NCI-H1092 treated with DMSO at 0.1 percent for 48 hours (cell line): ENCODE measurements at places on chromosomes 3 and 15.
A peak's percentile ranks its signal among the peaks of the same experiment; 100 is the strongest.

DNA sequence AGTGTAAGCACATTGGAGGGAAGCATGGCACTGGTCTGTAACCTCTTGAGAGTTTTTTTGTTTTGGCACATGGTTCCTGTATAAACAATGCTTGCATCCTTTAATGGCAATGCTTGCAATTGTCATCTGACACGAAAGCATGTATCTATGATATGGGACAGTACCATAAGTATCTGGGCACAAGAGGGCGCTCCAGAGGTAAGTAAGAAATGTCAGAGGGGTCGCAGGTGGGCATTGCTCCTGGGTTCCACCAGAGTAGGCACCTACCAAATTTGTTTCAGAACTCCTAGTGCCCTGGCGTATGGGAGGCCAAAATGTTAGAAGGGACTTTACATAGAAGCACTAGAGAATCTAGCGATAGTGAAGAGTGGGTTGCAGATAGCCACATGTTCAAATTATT is 58.7 kb upstream of the BCHE start:
- DNase-seq, result no peak

DNA sequence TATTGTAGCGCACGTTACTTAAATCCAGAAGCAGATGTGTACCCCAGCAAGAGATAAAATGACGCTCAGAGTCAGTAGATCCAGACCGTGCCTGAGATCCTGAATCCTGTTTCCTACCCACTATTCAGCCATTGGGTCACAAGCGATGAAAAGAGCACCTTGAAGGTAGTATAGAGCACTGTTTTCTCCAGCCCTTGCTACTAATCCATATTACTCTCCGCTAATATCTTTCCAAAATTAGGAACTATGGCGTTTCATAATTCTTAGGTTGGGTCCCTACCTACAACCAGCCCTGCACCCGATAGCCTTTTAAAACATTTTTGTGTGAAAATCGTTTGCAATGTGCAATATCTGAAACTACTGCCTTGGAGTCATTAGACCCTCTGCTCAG is 596 bp downstream of the BTD start:
- no peak for DNase-seq

DNA sequence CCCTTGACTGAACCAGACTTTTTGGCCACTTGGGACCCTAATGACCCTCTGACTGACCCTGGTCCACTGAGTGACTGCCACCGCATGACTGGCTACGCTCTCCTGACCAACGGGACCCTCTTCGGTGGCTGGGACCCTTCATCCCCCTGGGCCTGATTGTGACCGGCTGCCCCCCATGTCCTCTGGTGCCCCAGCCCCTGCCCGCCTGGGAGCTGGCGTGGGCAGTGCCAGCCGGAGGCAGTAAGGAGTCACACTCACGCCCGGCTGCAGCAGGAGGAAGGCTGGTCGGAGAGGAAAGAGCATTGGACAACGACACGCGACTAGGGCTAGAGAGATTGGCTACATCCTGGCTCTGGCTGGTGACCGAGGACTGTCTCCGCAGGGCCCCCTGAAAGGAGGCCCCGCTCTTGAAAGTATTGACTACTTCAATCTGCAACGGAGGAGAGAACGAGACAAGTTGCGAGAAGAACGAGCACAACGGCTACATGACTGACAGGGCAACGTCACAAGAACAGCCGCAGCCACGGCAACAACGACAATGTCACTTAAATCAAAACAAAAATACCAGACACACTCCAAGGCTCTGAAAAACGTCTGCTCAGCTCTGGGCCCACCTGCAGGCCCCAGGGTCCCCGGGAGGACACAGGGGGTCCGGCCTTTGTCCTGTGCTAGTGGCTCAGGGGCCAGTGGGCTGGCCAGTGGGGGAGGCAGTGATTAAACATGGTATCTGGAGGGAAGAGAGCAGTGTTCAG is 15.1 kb upstream of the SEC13 start:
- no peak for DNase-seq

DNA sequence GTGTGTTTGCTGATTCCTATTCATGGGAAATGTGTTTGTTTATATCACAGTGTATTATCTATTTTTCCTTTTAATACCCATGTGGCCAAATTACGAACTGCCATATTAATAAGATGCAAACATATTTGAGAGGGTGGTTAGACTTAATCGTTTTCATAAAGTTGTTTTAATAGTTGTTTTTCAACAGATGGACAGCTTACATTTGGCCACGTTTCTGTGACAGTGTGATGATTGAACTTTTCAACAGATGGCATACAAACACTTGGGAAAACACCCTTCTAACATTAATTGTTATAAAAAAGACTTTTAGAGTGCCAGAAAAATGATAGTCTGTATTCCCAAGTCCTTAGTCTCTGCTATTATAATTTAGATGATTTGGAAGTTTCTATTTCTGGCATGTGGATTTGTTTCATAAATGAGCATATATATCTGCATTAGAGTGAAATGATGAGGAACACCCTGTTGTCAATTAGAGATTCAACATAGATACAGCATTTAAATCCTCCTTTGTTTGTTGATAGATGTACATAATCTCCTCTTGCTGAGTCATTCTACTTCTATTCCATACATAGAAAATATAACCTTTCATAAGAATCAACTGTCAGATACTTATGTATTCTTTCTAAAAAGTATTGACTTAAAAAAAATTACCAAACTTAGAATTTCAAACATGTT is 13.1 kb downstream of the PLAAT1 start:
- DNase-seq, result no peak

- no peak for DNase-seq
These were observed 15.6 kb downstream of the CHST2 start for GRCh38 chr3:143135150-143135549.

DNA sequence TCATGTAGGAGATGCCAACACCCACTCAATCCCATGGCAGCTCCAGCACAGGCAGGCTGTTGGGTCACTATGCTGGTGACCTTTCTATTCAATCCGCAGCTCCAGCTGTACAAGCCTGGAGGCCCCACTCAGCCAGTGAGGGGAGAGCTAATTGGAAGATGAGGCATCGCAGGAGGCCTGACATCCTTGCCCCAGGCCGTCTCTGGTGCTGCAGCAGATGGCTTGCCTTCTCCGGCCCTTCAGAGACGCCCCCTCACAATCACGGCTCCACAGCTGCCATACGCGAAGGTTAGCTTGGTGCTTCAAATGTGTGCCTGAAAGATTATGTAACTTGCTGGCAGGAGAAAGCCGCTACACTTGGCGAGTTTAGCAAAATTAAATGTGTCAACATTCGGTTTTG is 104.2 kb upstream of the CLSTN2 start:
- no peak for DNase-seq

DNA sequence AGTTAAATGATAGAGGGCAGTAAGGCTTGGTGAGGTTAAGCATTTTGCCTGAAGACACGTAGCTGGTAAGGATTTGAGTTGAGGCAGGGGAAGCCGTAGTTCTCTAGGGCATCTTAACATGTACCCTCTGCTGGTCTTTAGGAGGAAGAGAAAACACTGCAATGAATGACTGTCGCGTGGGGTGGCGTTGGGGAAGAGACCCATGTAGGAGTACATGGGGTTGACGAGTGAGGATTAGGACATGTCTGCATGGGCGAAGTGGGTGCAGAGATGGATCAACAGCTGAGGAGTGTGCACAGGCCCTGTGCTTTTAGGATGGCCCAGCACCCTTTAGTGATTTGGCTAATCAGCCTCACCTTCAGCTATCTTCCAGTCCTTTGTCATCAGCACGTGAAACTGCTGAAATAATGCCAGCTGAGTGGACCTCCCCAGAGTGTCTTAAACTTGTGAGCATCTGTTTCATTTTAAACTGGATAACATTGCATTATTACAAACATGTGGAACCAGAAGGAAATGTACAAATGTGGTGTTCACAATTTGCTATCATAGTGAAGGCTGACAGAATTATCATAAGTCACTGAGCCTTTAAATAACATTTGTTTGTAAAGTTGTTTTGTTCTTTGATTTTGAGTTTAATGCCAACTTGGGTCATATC is 15.3 kb downstream of the P2RY14 start:
- no peak for DNase-seq

- peak; percentile 88 for DNase-seq
These were observed 117.2 kb upstream of the KCNMB2 start for GRCh38 chr3:178419071-178419470.

- peak; percentile 97 for DNase-seq
These were observed 533.5 kb downstream of the IGSF11 start for GRCh38 chr3:118501152-118501551.

GRCh38 chr3:97816811-97817210 is 5.0 kb upstream of the CRYBG3 start:
- DNase-seq, result no peak

GRCh38 chr3:111338059-111338698 is 203.8 kb upstream of the CD96 start:
- peak; percentile 16 for DNase-seq

DNA sequence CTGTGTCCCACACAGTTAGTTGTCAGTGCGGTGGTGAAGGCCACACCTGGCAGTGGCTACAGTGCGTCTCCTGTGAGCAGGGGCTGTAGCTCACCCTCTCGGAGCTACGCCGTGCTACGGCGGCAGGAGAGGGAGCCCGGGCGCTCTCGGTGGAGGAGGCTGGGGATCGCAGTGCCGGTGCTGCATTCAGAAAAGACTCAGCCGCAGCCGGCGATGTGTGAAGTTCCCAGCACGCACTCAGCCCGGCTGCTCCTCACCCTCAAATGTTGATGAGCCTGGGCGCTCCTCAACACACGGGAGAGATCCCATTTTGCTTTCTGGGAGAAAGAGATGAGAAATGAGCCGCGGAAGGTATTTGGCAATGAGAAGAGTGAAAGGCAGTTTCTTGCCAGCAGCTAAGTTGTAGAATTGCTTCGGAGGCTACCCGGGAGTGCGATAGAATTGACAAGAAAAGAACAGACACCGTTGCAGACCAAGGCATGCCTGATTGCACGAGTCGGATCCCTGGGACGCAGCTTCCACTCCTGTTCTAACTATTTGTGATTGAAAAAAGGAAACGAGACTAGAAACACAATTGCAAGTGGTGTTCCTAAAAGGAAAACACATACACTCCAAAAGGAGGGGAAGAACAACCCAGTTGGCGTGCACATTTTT is at the start of gene UNC13C:
Gene UNC13C (plus strand): TSS at position 189 of the 654 bp plus-strand sequence. CDS start 34,463 bp downstream, outside the sequence.
- peak; percentile 33 for DNase-seq

GRCh38 chr3:69815970-69816369 is 76.7 kb downstream of the MITF start:
- no peak for DNase-seq

DNA sequence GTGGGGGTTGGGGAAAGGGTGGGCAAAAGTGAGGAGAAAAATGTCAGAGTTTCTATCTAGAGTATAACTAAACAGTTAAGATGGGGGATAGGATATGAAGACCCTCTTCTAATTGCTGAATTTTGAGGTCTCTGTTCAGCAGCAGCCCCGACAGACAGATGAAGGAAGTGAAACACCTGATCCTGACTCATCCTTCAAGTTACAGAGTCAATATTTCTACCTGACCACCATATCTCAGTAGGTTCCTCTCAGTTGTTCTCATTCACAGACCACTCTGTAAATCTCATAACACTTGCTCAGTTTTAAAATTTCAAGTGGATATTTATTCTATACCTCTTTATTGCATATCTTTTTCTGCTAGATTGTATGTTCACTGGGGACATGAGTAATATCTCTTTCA is 69.5 kb downstream of the CCDC54 start:
- DNase-seq, result no peak

DNA sequence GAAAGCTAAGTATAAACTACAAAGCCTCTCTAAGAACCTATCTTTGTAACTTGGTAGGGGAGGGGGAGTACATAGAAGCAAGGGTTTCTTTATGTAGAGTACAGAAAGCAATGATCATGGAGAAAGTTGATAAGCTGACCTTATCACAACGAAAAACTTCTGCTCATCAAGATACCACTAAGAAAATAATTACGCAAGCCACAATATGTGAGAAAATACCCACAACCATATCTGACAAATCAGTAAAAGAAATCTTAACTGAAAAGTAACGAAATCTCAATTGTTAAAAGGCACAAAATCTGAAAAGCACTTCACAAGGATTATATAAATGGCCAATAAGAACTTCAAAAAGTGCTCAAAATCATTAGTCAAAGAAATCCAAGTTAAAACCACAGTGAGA is 35.1 kb upstream of the RPS17 start:
- DNase-seq, result no peak

DNA sequence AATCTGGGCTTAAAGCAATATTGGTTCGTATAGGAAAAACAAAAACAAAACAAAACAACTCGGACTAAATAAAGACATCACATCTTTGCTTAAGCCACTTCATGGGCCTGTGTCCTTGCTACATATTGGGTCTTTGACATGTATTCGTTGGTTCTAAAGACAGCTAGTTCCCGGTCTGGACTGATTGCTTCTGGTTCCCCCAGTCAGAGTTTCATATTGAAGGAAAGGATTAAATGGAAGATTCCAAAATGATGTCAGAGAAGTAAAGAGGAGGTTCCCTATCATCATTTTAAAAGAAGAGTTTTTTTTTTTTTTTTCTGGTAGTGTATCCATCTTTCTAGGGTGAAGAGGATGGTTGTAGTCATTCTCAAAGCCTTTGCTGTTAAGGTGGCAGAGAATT is 2.3 kb downstream of the OXSR1 start:
- DNase-seq, result no peak

- DNase-seq, result no peak
These were observed 23.6 kb upstream of the RPL35A start for GRCh38 chr3:197926418-197926817.

- DNase-seq, result no peak
These were observed 235.8 kb downstream of the FHIT start for GRCh38 chr3:61015408-61015807.

- no peak for DNase-seq
These were observed 94.7 kb downstream of the DLG1 start for GRCh38 chr3:197203714-197204146.

GRCh38 chr3:20669675-20670074 is 483.7 kb upstream of the SGO1 start:
- no peak for DNase-seq

DNA sequence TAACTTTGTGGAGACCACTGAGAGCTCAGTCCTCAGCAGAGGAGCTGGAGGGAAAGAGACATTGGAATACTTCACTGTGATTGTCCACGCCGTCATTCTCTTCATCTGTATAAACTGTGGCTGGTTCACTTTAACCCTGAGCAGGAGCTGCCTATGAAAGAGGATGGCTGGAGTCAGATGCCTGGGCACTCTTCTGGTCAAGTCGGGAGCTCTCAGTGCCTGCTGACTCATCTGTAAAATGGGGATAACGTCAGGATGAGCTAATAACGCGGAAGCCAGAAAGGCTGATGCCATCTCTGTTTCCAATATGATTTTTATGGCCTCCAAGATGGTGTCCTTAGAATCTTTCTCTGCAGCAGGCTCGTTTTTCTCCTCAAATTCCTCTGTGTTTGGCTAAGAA is 51.6 kb upstream of the MRPS22 start:
- no peak for DNase-seq

GRCh38 chr15:94404733-94405283 is 173.4 kb downstream of the MCTP2 start:
- DNase-seq, result no peak

DNA sequence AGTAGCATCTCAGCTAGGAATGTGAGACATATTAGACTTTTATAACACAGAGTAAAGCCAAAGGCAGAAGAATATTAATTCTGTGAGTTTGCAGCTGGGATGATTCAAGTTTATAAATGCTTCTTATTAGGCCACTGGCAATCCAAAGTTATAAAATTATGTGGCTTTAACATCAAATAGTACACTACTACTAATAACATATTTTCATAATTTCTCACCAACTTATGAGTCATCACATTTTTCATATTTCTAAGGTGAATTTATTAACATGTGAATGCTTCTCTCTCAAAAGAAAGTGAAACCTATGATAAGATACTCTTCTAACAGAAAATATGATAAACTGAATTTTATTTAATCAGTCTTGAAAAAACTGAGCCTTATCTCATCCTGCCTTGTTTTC is 1348.2 kb upstream of the ALCAM start:
- DNase-seq, result no peak

- no peak for DNase-seq
These were observed 405.0 kb upstream of the TPM1 start for GRCh38 chr15:62637574-62637897.
